ENCODE measurements at places on chromosomes 2 and 18.
A peak's percentile ranks its signal among the peaks of the same experiment; 100 is the strongest.

- no peak for DNase-seq
These were observed 110.0 kb downstream of the FEZ2 start for GRCh38 chr2:36487947-36488346.

DNA sequence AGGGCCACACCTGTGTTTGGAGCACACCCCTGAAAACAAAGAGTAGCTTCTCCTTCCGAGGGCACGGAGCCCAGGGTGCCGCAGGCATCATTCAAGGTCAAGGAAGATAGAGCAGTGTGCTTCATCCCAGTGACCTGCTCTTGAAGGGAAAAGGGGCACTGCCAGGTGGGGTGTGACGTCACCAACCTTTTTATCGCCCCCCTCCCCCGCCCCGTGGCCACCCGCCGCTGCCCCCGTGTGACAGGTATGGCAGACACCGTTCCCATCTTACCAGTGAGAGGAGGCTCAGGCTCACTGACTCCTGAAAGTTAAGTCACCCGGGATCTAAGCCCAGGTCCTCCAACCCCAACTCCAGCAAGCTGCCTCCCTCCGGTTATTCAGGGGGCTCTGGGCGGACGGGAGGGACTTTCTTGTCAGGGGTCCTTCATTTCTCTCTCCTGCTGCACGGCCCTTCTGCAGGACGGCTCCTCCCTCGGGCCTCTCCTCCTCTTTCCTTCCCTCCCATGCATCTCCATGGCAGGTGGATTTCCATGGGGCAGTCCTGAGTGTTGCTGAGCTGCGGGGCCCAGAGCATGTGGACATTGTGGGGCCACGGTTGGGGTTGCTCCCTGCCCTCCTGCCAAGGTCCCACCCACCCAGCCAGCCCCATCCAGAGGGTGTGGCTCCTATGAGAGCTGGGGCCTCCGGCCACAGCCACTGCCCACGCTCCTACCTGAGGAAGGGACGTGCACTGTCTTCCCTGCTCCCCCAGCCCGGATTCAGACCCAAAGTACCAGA lies 114.1 kb upstream of the HDAC4 start:
- no peak for DNase-seq

- no peak for DNase-seq
These were observed 218.4 kb downstream of the ANAPC1 start for GRCh38 chr2:111665551-111666116.

DNA sequence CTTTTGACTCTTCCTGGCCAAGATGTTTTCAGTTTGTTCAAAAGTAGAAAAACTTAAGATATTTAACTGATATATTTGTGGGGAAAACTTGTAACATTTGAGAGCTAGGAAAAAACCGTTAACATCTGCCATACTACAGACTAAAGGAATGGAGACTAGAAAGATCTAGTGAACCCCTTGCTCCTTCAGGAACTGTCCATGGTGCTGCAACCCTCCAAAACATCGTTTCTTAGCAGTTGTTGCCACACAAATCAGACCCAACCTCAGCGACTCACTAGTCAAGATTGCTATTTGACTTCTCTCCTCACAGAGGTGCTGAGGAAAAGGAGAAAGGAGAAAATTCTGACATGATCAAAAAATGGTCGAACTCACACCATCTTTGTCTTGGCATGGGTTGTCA lies 393.8 kb upstream of the LYPD1 start:
- DNase-seq = no peak

GRCh38 chr18:58221060-58221725 lies 177.2 kb downstream of the NEDD4L start:
- DNase-seq = no peak

- DNase-seq = peak; percentile 44
These were observed 463 bp downstream of the SMC6 start for GRCh38 chr2:17752892-17753802.

- DNase-seq = no peak
These were observed 45.5 kb downstream of the LYPD6 start for GRCh38 chr2:149375801-149376361.

DNA sequence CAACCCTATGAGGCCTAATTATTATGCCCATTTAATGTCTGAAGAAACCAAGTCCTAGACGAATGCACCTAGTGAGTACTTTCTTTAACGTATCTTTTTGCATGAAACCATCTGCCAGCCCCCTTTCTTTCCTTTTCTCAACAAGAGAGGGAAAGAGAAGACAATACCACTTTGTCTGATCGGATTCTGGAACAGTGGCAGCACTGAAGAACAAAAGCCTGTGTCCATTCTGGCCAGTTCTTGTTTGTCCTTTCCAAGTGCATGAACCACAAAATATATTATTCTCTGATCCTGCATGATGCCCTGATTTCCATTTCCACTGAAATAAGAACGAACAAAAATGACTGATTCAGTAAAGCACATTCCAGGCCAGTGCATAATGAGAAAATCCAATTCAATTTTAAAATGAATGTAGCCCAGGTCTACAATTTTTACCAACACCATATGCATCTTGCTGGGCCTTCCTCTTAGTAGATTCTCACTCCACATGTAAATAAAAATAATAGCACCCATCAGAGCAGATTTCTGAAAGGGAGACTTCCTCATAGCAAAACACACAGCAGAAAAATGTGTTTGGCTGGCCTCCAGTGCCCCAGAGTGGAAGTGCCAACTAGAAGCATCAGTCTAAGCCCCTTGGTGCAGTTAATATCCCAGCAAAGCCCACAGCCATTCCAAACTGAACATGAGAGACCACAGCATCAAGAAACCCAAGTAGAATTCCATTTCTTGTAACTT lies 422.6 kb upstream of the ID2 start:
- no peak for DNase-seq

DNA sequence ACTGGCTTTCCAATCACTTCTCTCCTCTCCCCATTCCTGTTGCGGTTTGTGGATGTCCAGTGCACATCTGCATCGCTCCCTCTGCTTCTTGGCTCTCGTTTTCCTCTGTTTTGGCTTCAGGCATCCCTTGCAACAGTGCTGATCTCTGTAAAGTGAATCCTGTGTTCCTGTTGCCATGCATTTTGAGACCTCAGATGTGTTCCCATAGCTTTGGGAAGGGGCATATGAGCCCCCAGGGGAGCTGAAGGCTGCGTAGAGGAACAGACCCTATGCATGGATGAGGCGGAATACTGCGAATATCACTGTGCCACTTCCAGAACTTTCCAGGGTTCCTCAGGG lies 168.4 kb upstream of the HAAO start:
- DNase-seq = no peak

GRCh38 chr2:8657423-8658062 lies 24.3 kb upstream of the ID2 start:
- no peak for DNase-seq

DNA sequence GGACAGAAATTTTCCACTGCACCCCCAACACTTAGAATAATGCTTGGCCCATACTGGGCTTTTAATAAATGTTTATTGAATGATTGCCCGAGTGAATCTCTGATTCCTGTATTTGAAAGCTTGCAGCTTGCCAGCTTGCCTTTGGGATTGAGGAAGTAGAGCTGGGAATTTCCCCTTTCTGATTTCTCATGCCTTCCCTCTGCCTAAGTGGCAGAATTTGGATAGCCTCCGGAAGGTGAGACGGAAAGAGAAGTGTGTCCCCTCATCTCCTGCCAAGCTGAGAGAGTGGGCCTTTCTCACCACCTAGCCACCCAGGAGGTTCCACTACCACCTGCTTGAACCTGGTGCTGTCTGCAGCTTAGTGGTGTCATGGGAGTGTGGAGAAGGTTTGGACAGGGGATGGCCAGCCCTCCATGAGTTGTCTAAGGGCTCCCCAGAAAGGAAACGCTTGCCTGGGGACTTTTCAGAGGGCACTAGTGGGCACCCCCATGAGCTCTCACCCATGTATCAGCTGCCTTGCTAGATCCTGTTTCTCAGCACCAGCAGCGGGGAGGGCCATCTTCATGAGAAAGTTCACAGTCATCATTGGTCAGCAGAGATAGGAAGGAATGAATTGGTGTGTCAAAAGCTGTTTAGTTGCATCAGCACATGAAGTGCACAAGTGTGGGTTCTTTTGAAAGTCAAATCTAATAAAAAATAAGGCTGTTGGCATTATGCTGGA lies 8.6 kb upstream of the NCOA1 start:
- DNase-seq = no peak

DNA sequence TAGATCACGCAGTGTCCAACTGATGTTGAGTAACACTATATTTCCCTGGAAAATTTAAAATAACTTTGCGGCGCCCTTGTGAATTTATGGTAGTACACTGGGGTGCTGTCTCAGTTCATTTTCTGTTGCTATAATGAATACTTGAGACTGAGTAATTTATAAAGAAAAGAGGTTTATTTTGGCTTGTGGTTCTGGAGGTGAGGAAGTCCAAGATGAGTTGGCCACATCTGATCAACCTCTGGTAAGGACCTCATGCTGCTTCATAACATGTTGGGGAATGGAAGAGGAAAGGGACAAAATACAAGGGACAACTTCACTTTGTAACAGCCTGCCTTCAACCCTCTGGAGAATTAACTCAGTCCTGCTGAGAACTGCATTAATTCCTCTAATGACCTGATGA lies 36.4 kb downstream of the ACTR3 start:
- no peak for DNase-seq

DNA sequence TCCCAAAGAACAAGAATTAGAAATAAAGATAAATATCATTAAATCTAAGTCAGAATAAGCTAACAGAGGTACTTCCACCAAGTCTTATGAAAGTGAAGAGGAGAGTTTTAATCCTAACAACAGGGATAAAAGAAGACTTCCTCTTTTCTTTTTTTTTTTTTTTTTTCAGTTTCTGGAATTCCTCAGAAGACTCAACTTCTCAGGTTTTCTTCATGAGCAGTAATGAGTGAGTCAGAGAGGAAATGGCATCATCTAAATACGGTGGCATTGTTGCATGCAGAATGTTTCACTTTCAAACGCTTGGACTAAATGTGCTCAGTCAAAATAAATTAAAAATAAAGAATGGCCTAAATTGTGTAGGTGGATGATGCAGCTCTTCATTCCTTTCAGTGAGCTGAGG lies 45.6 kb upstream of the ARHGAP15 start:
- DNase-seq = no peak

- DNase-seq = no peak
These were observed 140.4 kb downstream of the CTIF start for GRCh38 chr18:48679236-48679635.

GRCh38 chr2:239691720-239692119 lies 290.9 kb upstream of the HDAC4 start:
- no peak for DNase-seq

DNA sequence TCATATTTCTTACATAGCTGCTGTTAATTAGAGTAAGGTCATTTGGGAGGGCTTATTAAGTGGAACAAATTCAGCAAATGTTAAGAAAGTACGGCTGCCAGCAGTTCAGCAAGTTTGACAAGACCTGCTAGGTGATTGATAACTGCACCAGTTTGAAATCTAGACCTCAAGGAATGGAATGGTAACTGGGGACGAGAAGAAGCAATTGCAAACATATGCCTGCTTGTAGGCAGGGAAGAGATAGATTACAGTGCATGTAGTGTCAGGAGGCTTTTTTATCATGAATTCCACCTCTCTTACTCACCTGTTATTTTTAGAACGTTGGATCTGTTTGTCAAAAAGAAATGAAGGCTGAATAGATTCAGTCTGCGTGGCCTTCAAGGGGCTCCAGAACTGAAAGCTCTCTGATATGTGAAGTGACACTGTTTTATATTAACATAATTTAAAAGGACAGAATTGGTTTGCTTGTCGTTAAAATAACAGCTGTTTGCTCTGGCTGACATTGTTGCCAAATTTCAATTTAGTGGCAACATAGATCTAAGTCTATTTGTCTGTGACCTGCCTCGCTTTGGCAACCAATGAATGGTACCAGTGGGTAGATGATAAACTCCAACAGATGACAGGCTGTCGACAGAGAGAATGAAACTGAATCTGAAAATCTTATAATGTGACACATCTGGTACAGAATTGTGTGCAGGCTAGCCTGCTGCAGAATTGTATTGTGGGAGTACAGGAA lies 199.3 kb downstream of the ZNF407 start:
- peak; percentile 45 for DNase-seq

DNA sequence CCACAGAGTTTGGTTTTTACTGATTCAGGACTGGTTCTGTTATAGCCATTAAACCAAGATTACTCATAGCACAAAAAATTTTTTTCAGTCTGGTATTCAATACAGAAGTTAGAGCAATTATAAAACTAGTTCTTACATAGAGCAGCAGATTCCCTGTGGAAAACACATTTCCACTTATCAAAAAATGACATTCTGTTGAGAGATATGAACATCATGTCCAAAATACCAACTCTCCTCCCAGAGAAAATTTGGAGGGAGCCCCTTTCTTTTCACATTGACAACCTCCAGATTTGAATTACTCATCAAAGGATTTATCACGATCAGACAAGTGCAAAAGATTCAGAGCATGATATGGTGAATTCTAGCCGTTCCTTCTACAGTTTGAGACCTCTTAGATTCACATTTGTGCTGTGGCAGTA lies 126.8 kb upstream of the SERPINE2 start:
- no peak for DNase-seq

DNA sequence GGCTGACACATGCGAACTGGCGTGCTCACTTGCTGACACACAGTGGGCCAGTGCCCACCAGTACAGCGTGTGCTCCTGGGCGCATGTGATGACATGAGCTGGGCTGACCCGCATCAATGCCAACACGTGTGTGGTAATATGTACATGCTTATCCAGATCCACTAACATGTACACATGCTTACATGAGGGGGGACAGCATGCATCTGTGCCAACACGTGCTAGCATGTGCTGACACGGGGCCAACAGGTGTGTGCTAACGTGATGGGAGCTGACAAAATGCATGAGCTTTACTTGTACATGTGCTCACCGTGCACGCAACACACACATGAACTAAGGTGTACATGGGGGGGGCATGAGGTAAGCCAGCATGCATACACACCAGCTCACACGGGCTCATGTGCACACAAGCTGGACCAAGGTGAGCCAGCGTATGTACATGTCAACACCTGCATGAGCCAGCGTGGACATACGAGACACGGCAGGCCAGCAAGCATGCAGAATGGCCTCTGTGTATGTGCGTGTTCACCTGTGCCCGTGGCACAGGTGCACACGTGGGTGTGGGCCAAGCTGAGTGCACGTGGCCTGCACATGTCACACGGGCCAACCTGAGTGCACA lies 28.5 kb downstream of the GPC1 start:
- DNase-seq = no peak

DNA sequence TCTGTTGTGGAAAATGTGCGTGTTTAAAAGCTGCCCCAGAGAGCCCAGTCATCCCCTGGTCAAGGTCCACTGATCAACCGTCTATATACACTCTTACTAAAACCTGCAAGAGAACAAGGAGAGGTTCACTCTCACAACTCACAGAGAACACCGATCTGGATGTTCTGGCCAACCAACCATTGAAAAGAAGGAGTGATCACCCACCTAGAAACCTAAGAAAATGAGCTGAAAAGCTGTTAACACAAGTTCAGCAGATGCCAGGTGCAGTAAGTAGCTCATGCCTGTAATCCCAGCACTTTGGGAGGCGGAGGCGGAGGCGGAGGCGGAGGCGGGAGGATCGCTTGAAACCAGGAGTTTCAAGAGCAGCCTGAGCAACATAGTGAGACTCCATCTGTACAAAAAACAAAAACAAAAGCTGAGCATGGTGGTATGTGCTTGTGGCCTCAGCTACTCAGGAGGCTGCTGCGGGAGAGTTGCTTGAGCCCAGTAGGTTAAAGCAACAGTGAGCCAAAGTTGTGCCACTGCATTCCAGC lies 14.5 kb downstream of the ATG16L1 start:
- peak; percentile 21 for DNase-seq

GRCh38 chr18:42606886-42607495 lies 508.5 kb downstream of the RIT2 start:
- no peak for DNase-seq

Data from GM10248 (cell line).